Fibroblast of the conjunctiva (primary cell): ENCODE measurements at places on chromosomes 5 and 9.

DNA sequence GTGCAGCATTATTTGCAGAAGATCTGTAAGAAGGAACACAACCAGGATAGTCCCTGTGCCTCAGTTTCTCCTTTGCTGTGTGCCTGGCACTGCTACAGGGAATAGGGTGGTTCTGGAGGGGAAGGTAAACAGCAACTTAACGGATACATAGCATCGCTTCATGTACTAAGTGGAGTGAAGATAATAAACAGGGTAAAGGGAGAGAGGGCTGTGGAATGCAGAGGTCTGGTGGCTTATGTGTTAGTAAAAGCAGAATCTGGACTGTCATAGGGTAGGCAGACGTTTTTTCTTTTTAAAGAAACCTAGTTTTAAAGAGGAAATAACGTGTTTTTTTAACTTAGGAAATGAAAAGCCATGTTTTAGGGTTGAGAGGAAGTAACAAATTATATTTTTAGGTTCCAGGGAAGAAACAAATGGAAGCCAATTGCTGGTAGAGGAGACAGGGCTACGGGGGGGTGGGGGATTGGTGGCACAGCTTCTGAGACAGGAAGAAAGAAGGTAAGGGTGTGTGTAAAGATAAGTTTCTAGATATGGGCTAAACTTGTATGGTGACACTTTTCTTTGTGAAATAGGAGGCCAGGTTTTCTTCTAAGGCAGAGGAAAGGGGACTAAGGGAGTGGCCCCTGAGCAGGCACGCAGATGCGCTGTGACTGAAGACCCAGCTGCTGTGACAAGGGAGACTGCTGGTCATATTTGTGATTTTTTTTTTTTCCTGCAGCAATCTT lies 1.3 kb downstream of the GNG10 start:
- DNase-seq = no peak

- no peak for DNase-seq
Observed at GRCh38 chr9:127912296-127912695, 4.5 kb downstream of the ST6GALNAC4 start.

DNA sequence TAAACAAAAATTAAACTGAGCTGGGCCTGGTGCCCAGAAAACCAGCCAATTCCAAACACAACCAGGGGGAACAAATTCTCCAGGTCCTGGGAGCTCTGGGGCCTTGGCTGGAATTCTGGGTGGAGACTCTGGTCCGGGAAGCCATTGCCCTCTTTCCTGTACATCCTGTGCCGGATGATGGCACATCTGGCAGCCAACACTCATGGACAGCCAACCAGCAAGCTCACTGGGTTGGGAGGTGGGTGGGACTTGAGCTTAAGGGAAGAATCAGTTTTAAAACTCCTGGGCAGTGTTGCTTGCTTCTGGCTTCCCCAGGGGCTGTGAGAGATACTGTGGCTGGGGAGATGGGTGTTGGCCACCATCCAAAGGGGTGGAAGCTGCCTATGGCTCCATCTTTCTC lies 56.1 kb downstream of the PCDH1 start:
- peak; percentile 76 for DNase-seq

- no peak for DNase-seq
Observed at GRCh38 chr5:36982146-36982545, 105.6 kb downstream of the NIPBL start.

- DNase-seq = no peak
Observed at GRCh38 chr5:36681711-36682110, 75.3 kb downstream of the SLC1A3 start.

- no peak for DNase-seq
Observed at GRCh38 chr5:122649080-122649479, 125.8 kb upstream of the SNX2 start.

DNA sequence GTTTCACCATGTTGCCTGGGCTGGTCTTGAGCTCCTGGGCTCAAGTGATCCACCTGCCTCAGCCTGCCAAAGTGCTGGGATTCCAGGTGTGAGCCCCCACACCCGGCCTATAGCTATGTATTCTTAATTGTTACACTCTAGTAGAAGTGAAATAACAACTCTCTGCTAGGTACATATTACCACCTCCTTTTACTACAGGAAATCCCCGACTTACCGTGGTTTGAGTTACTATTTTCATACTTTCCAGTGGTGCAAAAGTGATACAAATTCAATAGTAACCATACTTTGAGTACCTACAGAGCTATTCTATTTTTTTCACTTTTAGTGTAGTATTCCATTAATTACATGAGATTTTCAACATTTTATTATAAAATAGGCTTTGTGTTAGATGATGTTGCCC lies 719 bp downstream of the ARL14EPL start:
- no peak for DNase-seq
